Heart left ventricle (tissue), 16 donors: ENCODE measurements at places on chromosomes 1 and 21. TPM values are rescaled to one million over a fixed set of nuclear protein-coding genes. Genes with fewer than 3 reads are reported as not detected.

C4BPA gene
- total RNA-seq = not detected

NOTCH2 gene
- 26.5 TPM for total RNA-seq

DNA sequence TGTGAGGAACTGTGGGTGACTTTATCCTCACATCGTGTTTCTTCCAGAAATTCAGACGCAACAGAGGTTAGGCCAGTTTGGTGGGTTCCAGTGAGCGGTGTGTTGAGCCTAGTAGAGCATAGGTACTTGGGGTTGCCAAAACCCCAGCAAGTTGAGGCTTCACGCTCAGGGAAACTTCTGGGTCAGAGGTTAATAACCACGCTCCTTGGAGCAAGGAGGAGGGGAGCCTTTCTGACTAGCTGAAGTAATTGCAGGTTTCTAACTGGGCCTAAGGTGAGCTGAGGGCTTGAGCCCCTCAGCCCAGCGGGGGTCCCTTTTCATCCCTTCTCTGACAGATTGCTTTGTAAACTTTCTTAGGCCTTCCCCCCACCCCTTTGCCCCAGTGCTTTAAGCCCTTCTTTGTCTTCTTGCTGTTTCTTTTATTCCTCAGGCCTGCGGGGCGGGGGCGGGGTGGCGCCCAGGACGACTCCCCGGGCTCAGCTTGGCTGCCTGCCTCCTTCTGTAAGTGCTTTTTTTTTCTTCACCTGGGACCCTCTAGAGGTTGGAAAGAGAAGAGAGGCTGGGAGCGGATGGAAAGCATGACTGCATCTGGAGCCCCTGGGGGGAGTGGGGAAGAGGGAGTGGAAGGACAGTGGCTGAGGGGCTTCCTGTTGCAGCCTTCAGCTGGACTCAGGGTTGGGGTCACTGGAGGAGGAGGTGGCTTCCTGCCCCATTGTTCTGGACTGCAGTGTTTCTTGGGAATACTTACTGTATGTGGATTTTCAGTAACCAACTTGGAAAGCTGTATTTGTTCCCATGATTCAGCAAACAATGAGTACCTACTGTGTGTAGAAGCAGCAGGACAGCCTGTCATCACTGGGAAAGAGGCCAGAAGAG lies 1.3 kb upstream of the ZNF436 start:
- peak overlapping the region; percentile 96 for H3K4me3 ChIP-seq
- H3K27ac ChIP-seq = peak overlapping the region; percentile 100
- no peak for DNase-seq
- H3K27me3 ChIP-seq = no peaks in the 10 kb centered on the region
- peaks cover 30% of the 10 kb centered on the region for H3K4me1 ChIP-seq

NUAK2 gene
- 0.48 TPM for total RNA-seq

- H3K27me3 ChIP-seq = no peaks in the 10 kb centered on the region
- H3K27ac ChIP-seq = no peak overlapping the region
- H3K36me3 ChIP-seq = no peaks in the 10 kb centered on the region
- H3K4me1 ChIP-seq = peaks cover 11% of the 10 kb centered on the region
- no peak for DNase-seq
- no peak overlapping the region for H3K4me3 ChIP-seq
Measured at GRCh38 chr1:183962903-183963302, 74.6 kb downstream of the COLGALT2 start.

DNA sequence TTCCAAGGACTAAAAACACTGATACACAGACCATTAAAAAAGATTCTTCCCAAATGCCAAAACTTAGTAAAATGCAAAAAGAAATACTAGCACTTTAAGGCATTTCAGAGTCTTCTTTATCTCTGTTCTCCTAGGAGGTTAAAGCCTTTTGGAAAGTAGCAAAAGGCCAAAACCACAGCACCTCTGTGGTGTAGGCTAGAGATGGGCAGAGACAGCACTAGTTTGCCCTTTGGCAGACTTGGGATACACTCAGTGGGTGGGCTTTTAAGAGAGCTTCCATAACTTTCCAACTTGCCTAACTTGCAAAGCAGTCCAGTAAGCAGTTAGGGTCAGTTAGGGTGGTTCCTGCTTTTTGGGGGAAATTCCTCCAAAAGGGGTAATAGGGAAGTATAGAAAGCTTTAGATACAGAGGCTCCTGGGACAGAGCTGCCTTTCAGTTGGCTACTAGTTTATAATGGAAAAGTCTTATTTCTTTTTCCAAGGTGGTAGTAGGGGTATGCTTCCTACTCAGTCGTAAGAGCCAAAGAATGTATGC lies 17.9 kb upstream of the PTCH2 start:
- no peaks in the 10 kb centered on the region for H3K36me3 ChIP-seq
- H3K27me3 ChIP-seq = no peaks in the 10 kb centered on the region
- DNase-seq = no peak
- H3K27ac ChIP-seq = no peak overlapping the region

AMIGO1 gene
- 14.9 TPM for total RNA-seq

NTRK1 gene
- total RNA-seq = 1.1 TPM

DNA sequence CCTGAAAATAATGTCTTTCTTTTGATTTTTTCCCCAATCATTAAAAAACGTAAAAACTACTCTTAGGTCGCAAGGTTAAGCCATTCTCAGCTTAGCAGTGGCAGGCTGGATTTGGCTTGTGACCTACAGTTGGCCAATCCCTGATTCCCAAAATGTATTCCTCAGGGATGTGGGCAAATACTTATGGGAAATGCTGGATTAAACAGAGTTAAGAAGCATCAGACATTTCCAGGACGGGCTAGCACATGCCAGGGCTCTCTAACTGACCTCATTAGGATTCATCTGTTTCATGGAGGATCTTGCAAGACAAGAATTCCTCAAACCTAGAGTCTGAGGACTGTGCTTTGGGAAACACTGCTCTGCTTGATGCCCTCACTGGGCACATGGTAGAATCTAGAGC lies 982 bp upstream of the IL24 start:
- no peaks in the 10 kb centered on the region for H3K36me3 ChIP-seq
- no peak overlapping the region for H3K27ac ChIP-seq
- no peaks in the 10 kb centered on the region for H3K27me3 ChIP-seq
- DNase-seq = no peak
- H3K4me3 ChIP-seq = no peak overlapping the region
- no peaks in the 10 kb centered on the region for H3K4me1 ChIP-seq

GRCh38 chr1:58618303-58618702 lies 41.3 kb upstream of the TACSTD2 start:
- no peaks in the 10 kb centered on the region for H3K27me3 ChIP-seq
- H3K36me3 ChIP-seq = no peaks in the 10 kb centered on the region
- no peak overlapping the region for H3K4me3 ChIP-seq
- peak; percentile 28 for DNase-seq
- no peak overlapping the region for H3K27ac ChIP-seq

- H3K4me1 ChIP-seq = peaks cover 1% of the 10 kb centered on the region
- H3K36me3 ChIP-seq = no peaks in the 10 kb centered on the region
- H3K27me3 ChIP-seq = no peaks in the 10 kb centered on the region
- no peak overlapping the region for H3K27ac ChIP-seq
Measured at GRCh38 chr21:33367309-33367973, 35.8 kb upstream of the IFNGR2 start.

- H3K27me3 ChIP-seq = no peaks in the 10 kb centered on the region
- H3K27ac ChIP-seq = no peak overlapping the region
- no peaks in the 10 kb centered on the region for H3K4me1 ChIP-seq
- H3K4me3 ChIP-seq = no peak overlapping the region
- DNase-seq = peak; percentile 40
- H3K36me3 ChIP-seq = no peaks in the 10 kb centered on the region
Measured at GRCh38 chr1:210624722-210625121, 296.0 kb downstream of the HHAT start.

- no peaks in the 10 kb centered on the region for H3K27me3 ChIP-seq
- H3K36me3 ChIP-seq = peaks cover 32% of the 10 kb centered on the region
Measured at GRCh38 chr1:119960501-119960900, 64.2 kb upstream of the ADAM30 start.

CRNN gene
- not detected for total RNA-seq

FAM89A gene
- total RNA-seq = 6.0 TPM

DNA sequence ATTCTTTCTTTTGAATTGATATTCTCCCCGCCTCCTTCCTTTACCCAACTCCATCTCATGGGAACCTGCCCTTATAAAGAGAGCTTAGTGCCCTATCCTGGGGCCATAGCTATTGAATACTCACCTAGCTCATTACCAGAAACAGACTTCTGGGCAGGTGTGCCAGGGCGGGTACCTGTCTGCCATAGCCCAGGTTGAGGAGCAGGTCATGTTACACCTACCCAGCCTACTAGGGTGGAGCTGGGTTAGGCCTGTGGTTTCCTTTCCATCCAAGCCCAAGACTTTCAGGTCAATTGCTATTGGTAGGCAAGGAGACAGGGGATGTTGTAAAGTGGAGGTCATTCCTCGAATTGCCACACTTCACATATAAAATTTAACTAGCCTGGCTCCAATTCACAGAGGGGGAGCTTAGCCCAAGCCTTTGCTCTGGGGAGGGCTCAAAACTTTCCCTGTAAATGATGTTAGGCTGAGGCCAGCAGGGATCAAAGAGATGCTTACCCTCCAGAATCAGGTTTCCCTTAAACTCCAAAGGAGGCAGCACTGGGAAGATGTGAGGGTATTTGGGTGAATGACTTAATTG lies 87.1 kb upstream of the IPO9 start:
- H3K27me3 ChIP-seq = no peaks in the 10 kb centered on the region
- no peak overlapping the region for H3K4me3 ChIP-seq
- peaks cover 86% of the 10 kb centered on the region for H3K4me1 ChIP-seq
- no peak for DNase-seq

DNA sequence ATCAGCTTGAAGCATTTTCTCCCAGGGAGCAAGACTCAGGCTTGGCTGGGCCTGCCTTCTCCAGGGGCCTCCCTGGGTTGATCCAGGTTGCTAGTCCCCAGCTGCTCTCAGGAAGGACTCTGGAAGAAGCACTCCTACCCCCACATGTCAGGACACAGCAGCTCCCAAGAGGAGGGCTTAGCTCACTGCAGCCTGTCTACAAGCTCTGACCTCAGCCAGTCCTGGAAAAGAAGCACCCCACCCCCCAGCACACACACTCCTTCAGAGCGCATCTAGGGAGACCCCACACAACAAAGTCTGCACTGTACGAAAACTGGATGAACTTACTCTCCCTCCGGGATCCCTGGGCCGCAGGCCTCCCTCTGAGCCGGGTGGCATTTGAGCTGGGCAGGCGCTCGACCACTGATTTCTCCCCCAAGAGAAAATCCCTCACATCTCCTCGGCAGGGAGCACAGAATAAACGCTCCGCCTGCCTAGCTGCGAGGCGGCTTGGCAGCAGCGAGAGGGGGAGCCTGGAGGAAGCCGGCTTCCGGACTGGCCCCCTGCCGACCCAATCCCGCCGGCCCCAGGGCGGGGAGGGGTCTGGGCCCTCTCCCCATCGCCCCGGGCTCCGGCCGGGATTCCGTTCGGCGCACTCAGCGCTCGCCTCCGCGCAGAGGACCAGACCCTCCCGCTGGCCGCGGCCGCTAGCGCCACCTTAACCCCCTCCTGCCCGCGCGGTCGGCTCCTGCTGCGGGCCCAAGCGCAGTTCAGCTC lies at the start of gene KCNA2:
KCNA2 (minus strand) TSS at position 458 of the 756 bp plus-strand sequence. CDS start 1,576 bp downstream, outside the sequence.
- H3K4me3 ChIP-seq = peak within 1 kb of the TSS; percentile 57
- H3K36me3 ChIP-seq = no peaks in the 10 kb centered on the region
- H3K27me3 ChIP-seq = peaks cover 17% of the 10 kb centered on the region
- no peak within 1 kb of the TSS for H3K27ac ChIP-seq
- peak; percentile 50 for DNase-seq
- H3K4me1 ChIP-seq = peaks cover 9% of the 10 kb centered on the region
